ELF-1 (cell line): ENCODE measurements at places on chromosomes 5 and 9.

DNA sequence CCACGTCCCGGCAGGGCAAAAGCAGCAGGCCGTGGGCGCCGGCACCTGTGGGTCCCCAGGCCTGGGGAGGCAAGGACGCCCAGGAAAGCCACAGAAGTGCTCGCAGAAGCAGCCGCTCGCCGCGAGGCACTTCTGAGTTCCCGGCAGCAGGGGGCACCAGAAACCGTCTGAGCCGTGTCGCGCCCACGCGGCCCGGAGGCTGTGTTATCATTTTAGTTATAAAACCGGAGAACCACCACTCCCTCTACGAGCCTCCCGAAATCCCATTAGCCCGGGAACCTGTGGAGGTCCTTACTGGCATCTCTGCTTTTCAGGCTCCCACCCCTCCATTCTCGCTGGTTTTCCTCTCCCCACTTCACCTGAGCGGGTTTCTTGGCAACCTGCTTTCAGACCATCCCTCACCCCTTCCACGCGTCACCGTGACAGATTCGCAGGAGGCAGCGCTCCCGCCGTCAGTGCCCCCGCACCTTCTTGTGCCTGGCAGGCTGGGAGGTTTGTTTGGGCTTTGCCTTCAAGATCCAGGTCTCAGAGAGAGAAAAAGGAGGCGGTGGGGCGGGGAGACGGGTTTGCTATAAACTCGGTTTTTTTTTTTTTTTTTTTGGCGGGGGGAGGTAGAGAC, 2.3 kb downstream of the GDNF start:
- peak; percentile 85 for DNase-seq

- no peak for DNase-seq
Measured at GRCh38 chr9:24011881-24012280, 185.8 kb upstream of the ELAVL2 start.

GRCh38 chr5:13566871-13567339, 377.6 kb downstream of the DNAH5 start:
- no peak for DNase-seq

DNA sequence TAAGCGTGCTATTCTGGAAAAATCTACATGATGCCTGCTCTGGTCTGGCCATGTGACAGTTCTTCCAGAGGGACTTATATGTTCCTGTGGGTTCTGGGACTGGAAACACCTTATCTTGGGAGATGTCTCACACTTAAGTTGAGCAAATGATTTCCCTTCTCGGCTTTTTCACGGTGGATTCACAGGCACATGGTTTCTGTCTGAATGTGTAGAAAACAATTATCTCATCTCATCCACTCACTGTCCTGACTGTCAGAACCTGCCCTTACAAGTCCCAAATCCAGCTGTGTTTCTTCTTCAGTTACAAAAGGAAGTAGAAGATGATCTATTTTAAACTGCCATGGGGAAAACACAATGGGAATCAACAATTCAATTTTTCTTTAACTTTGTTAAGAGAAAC, 184.0 kb downstream of the SYK start:
- DNase-seq = no peak

DNA sequence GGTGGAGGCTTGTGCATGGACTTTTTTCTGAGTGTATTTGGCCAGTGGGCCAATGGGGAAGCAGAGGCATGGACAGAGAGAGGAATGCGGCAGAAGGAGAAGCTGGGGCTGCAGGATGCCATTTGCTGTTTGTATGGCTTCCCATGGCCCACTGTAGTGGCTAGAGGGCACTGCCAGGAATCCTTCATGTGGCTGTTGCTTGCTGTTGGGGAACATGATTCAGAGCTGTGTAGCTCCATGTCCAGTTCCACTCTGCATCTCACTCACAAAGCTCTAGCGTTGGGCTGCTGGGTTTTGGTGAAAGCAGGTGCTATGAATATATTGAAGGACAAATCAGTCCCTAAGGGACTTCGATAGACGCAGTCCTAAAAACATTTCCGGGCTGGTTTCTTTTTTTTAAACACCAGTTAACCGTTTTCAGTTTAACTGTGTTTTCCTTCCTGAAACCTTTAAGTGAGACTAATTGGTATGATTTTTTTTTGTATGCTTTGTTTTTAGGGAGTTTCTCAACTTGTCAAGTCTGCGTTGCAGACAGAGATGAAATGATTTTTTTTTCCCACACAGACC, 51.3 kb downstream of the SLC22A5 start:
- no peak for DNase-seq
